ENCODE measurements at places on chromosomes 7 and 10.
A peak's percentile ranks its signal among the peaks of the same experiment; 100 is the strongest.

DNA sequence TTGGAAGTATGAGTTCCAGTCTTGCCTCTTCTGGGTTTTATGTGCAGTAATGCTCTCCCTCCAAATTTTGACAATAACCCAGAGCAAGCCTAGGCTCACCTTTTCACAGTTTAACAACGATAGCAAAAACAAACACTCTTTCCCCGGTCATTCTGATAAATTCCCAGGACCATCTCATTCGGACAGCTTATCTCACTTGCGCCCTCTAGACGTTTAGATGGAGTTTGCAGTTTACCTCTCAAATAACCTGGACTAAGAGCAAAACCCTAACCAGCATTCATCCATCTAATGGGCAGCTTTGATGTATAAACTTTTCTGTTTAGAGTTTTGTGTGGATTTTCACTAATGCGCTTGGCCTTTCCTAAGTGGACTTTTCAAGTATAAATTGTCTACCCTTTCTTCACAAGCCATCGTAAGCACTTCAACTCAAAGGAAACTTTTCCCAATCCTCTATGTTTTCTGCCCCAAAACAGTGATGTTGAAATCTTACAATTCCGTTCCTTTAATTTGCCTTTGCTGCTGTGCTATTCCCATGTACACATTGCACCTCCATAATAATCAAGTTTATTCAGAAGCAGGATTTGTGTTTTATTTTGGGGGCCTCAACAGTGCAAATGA is 114.9 kb downstream of the HDAC9 start:
- DNase-seq: peak; percentile 32

DNA sequence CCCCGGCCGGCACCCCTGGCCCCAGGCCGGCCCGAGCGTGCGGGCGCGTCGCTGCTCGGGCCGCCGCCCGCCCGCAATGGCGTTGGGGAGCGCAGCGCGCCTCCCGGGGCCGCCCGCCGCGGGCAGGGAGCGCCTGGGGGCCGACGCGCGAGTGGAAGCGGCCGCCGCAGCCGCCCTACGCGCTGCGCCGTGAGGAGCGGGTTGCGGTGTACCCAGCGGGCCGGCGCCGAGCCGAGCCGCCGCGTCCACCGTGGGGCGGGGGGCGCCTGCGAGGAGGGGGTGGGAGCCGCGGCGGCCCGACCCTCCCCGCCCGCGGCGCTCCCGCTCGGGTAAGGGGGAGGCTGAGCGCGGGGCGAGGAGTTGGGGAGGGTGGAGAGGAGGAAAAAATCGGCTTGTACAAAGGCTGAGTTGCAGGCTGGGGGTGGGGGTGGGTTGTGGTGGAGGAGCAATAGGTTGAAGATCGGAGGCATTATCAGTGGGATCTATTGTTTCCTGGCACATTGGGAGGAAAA is 473 bp downstream of the PPP1R9A start:
- DNase-seq: peak; percentile 58

GRCh38 chr7:32929430-32930143 is 27.7 kb upstream of the FKBP9 start:
- DNase-seq: no peak

DNA sequence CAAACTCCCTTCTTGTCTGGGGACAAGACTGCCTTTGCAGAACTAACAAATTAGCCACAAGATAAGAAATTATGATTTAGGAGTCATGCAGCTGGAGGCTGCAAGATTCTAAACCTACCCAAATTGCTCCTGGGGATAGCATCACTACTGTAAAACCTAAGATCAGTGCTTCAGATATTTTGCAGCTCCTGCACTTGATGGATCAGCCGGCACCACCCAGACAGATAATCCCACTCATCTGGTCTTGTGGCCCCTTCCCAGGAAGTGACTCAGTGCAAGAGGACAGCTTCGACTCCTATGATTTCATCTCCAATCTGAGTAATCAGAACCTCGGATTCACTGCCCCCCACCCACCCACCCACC is 181.9 kb downstream of the AKR1D1 start:
- no peak for DNase-seq

- no peak for DNase-seq
These were observed 10.4 kb upstream of the ZNF485 start for GRCh38 chr10:43595739-43596298.

DNA sequence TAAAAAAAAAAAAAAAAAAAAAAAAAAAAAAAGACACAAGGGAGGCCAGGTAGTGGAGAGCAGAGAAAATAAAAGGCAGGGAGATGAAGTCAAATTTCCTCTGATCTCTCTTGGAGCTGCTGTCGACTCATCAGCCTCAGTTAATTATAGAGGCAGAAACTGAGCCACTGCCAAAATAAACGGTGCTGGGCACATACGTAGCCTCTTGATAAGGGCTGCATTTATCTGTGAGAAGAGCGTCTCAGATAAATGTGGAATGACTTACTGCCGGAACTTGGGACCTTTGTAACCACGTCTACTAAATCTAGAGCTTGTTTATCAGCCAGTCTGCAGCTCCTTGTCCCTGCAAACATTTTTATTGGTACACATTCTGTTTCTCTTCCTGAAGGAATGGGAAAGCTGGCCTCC is 162.3 kb downstream of the BAMBI start:
- no peak for DNase-seq

GRCh38 chr10:44279426-44280126 is 105.3 kb downstream of the CXCL12 start:
- no peak for DNase-seq

DNA sequence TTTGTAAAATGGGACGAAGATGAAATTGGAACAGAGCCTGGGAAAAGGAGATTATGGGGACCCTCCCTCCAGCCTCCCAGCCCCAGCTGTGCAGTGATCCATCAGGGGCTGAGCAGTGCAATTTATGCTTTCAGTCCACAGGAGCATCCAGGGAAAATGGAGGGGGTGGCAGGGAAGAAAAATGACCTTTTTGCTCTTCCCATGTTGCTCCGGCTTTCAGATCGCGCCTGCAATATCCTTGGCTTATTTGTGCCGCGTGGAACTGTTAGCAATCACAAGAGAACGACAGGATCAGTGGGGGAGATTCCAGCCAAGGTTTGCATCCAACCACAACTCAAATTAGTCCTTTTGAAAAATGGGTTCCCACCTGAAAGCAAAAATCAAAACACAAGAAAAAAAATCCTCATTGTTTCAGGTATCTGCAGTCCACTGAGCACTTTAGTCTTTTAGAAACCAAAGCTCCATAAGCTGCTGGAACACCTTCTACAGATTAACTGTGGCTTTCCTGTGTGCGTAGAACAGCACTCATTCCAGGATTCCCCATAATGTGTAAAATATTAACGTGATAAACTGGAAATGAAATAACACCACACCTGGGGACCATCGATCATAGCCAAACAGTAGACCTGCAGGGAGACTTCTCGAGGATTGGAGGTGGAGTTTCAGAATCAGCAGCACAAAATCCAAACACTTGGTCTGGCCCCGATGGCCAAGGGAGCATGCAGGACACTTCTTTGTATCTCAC is 30.7 kb upstream of the SFMBT2 start:
- no peak for DNase-seq

GRCh38 chr7:74476626-74477025 is 22.9 kb downstream of the GTF2IRD1 start:
- no peak for DNase-seq

DNA sequence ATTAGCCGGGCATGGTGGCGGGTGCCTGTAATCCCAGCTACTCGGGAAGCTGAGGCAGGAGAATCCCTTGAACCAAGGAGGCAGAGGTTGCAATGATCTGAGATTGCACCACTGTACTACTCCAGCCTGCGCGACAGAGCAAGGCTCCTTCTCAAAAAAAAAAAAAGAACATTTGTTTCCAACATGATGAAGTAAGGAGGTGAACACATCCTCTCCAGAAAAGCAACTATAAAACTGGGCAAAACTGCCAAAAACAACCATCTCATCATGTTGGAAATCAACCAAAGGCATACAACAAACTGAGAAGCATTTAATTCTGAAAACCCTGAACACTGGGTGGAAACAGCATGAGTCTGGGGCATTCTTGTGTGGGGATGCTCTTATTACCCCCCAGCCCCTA is 14.3 kb downstream of the PRTFDC1 start:
- no peak for DNase-seq

DNA sequence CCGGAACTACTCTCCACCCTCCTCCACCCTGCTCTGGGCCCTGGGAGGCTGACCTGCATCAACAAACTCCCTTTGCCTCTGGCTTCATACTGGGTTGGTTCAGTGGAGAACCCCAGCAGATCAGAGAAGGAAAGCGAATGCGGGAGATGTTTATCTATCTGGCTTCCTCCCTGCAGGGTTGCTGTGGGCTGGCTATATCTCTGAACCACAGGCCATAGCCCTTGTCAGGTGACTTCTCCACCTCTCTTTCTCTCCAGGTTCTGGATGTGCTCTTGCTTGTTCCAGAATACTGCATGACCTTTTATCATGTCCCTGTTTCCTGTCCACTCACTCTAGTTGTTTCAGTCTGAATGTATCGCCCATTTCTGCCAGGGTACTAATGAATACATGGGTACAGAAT is 51.7 kb upstream of the IFRD1 start:
- no peak for DNase-seq

DNA sequence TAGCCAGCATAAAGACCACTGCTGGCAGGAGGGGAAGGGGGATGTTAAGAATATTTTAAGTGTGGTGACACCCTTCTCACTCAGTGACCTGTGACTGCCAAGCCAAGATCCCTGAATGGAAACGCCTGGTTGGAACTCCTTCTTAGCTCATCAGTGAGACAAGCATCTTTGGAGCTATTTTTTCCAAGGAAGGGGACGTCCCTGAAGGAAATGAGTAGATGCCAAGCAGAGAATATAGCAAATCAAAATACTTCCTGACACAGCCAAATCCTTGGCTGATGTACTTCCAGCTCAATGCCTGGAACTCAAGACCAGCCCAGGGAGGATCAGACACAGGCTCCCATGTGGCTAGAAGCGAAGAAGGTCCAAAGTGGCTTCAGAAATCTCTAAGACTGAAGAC is 82.2 kb downstream of the SORBS1 start:
- no peak for DNase-seq

GRCh38 chr10:90504172-90504571 is 353.7 kb downstream of the HTR7 start:
- DNase-seq: no peak

GRCh38 chr7:47565640-47566250 is 16.2 kb downstream of the TNS3 start:
- DNase-seq: no peak
